CD4-positive, alpha-beta T cell treated with Interleukin-21 for 1 hour (primary cell): ENCODE measurements at places on chromosomes 5 and 9.

DNA sequence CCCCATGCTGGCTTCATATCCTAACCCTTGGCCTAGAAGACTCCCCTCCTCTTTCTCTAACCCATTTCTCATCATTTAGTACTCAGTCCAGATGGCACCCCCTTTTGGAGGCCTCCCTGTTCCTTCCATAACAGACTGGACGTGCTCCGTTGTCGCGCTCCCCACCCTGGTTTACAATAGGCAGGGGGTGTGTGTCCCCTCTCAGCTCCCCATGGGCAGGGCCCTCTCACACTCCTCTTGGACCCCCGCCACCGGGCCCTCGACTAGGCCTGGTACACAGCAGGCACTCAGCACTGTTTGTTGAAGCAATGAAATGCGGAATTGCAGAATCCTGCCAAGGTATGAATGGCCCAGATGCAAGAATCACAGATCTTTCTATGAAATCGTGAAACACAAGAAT is 227.4 kb downstream of the FSTL4 start:
- DNase-seq, result no peak

DNA sequence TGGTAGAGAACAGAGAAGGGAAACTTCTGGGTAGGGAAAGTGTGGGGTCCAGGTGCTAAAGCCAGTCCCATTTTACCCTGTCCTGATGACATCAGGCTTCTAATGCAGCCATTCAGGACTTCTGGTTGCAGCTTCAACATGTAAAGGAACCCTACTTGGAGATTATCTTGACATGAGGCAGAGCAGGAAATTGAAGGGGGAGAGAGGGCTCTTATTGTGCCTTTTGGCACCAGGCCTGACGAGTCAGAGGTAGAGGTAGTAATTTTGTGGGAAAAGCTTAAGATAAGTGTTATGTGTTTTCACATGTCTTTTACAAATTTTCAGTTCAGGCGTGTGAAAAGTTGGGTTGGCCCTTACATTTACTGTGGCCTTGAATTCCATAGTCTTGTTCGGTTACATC is 102.4 kb upstream of the APC start:
- DNase-seq, result no peak

DNA sequence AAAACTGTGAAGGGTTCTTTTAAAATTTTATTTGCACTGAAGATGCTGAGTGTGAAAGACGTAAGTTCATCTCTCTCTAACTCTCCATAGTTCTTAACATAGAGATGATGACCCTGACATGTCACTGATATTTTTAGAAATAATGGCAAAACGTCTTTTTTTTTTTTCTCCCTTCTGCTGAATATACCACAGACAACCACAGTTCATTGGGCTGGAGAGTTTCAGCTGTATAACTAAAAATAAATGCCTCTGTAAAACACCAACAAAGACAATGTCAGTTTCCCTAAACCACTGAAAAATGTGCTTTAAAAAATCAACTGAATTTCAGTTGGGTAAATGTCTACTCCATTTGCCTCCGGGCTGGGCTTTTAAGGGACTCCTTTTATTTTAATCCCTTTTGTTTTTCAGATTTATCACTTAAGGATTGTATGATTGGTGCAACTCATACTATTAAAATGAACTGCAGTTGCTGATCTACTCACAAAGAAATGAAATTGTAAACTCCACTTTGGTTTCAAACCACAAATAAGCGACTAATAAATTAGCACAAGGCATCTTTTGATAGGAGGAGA is 830.9 kb upstream of the WWC1 start:
- DNase-seq, result no peak

DNA sequence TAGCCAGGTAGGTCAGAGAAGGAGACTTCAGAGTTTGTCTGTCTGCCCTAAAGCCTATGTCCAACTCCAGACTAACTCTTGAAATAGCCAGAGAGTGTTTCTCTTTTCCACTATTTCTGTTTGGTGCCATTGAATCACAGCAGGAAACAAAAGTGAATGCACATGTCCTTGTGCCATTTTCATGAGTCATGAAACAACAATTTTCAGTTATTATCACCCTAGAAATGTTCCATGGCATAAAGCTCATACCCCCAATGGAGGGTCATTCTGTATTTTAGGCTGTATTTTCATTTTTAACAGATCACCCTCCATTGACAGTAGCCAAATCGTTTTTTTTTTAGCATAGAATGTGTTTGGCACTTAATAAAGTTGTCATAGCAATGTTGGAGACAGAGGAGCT is 124.7 kb downstream of the PAPPA start:
- no peak for DNase-seq

DNA sequence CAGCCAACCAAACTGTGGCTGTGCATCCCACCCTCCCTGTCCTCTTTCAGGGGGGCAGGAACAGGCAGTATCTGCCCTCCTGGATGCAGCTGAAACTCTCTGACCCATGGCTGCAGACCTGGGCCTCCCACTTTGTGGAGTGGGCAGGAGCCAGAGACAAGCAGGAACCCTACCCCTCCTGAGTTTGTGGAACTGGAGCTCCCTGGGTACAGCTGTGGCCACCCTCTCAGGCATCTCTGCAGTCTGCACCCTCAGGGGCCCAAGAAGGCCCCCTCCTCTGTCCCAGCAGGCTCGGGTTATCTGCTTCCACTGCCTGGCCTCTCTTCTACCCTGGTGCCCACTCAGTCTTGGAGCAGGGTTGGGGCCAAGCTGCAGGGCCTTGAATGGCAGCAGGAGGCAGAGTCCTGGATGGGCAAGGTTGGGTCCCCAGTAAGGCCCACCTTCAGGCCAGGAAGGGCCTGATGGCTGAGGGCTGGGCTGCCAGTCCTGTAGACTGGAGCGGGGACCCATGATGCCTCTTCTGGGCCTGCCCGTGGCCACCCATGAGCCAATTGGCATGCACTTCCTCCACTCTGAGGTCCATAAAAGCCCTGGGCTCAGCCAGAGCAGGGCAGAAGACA is 619.9 kb downstream of the KIF4B start:
- DNase-seq, result no peak

- peak; percentile 18 for DNase-seq
Measured at GRCh38 chr5:55538661-55539060, 3.9 kb upstream of the PLPP1 start.
